ENCODE measurements at places on chromosomes 7 and 10. TPM values are rescaled to one million over a fixed set of nuclear protein-coding genes. Genes with fewer than 3 reads are reported as not detected.

The SNCG gene
- 1.8 TPM for total RNA-seq

The KIAA1549 gene
- total RNA-seq: 4.2 TPM

The ABI1 gene
- total RNA-seq: 60.3 TPM

The CRHR2 gene
- not detected for total RNA-seq

The ADAM12 gene
- total RNA-seq: 141 TPM

The OR2A1 gene
- 0.13 TPM for total RNA-seq

The SYT15B gene
- total RNA-seq: 1.9 TPM

All from GM23248 (cell line).